ENCODE measurements at places on chromosomes 5 and 9. TPM values are rescaled to one million over a fixed set of nuclear protein-coding genes. Genes with fewer than 3 reads are reported as not detected.

- no peak for DNase-seq
Observed at GRCh38 chr5:124262991-124263571, 483.4 kb downstream of the ZNF608 start.

DNA sequence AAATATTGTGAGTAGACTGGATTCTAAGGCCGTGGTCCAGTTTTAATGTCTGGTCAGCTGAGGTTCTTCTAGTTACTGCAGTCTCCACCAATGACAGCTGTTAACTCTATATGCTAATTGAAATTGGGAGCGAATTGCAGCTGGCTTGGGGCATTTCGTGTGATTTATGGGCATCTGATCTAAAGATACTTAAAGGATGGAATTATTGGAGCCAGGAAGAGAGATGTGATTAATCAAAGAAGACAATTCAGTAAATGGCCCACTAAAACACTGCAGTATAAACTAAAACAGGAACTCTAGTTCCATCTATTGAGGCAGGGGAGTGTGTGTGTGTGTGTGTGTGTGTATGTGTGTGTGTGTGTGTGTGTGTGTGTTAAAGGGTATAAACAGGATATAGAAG is 157.5 kb upstream of the IQGAP2 start:
- DNase-seq = no peak

DNA sequence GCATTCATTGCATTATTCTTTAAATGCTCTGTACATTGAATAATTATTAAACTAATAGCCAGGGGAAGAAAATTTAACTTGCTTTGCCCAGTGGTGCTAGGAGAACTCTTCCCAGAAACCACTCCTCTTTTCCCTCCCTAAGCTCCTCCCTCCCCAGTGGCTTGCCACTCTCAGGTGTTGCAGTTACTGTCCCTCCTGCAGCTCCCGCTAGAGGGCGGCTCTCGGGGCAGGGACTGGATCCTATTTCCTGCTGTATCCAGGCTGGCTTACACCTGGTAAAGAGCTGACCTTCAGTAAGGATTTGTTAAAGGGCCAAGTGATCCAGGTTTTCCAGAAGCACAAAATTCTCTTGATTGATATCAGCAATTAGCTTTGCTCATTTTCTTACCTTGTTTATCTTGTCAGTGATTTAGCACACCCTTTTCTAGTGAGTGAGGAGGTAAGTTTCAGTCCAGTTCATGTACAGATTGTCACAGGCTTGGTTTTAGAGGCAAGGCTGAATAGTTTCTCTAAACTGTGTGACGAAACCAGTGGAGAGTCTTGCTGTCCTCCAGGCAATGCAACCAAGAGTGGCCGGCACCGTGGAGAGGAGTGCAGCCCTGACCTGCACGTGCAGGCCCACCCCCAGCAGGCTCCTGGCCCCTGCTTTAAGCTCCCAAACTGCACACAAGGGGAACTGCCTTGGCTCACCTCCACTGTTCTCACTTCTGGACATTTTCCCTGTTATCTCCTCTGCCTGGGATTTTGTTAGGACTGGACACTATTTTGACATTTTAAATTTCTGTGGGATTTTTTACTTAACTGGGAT is 423.8 kb downstream of the SPOCK1 start:
- DNase-seq = peak; percentile 80

DNA sequence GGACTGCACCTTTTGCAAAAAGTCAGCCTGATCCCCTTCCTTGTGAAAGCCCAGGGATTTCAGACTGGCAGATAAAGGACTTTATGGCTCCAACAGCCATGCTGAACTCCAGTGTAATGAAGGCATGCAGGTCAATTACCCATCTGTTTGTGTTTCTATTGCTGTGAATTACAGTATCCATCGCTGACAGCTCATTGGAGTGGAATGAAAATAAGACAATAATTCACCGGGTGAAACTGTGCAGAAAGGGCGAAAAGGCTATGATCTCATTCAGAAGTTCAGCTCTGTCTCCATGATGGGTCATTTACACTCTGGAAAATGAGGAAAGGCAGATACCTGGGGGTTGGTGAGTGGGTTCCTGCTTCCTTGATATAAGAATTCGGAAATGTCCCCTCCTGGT is 148.0 kb downstream of the BRINP1 start:
- no peak for DNase-seq

- DNase-seq = no peak
Observed at GRCh38 chr5:56819060-56819881, 3.9 kb downstream of the MAP3K1 start.

The CARTPT gene
- total RNA-seq = 0.23 TPM

The GFI1B gene
- total RNA-seq = 1.3 TPM

The ZNF879 gene
- total RNA-seq = 5.1 TPM

The TAF1L gene
- total RNA-seq = 0.03 TPM

The SLC22A4 gene
- 0.37 TPM for total RNA-seq
